ENCODE measurements at places on chromosomes 7 and 10.

- no peak for DNase-seq
Measured at GRCh38 chr10:14844948-14845347, 6.8 kb downstream of the HSPA14 start.

DNA sequence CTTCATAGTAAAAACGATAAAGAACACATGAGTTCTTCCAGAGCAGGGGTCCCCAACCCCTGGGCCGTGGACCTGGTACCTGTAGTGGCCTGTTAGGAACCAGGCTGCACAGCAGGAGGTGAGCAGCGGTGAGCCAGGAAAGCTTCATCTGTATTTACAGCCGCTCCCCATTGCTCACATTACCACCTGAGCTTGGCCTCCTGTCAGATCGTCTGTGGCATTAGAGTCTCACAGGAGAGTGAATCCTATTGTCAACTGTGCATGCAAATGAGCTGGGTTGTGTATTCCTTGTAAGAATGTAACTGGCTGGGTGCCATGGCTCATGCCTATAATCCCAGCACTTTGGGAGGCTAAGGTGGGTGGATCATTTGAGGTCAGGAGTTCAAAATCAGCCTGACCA, 229.5 kb downstream of the CNTNAP2 start:
- no peak for DNase-seq

- DNase-seq = peak; percentile 11
Measured at GRCh38 chr7:127504715-127505114, 80.7 kb downstream of the GCC1 start.

- no peak for DNase-seq
Measured at GRCh38 chr10:95306318-95306650, 15.5 kb upstream of the PDLIM1 start.

GRCh38 chr7:139725077-139725476, 52.7 kb downstream of the HIPK2 start:
- DNase-seq = no peak

DNA sequence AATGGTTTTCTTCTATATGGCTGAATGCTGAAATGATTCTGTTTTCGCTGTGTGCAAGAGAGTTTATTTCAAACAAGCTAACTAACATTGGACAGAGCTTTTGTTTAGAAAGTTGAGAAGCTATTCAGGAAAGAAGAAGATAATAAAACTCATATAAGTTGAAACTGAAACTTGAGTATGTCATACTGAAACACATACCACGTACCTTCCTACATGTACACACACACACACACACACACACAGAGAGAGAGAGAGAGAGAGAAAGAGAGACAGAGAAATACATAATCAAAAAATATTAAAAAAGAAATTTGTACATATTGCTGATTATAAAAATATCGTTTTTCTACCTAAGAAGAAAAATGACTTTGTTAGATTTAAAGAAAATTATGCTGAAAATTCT, 561.9 kb upstream of the KCND2 start:
- no peak for DNase-seq

DNA sequence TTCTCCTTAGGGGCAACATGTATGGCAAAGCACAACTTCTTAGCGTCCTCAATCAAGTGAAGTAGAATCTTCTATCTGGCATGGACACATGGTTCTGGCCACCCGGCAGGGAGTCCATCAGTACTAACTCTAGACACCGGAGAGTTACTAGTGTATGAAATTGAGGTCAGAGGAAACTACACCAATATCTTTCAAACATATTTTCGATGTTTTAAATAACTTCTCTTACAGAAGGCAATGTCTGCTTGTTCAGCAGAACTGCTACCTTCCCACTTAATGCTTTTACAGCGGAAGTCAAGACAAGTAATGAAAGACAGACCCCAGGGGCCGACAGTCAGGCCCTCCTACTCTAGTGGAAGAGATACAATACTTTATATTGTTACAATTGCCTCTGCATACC, 89.9 kb downstream of the RNF216 start:
- DNase-seq = no peak

GRCh38 chr10:17454161-17455014, at the start of gene ST8SIA6:
Gene ST8SIA6, minus strand, starts transcription at chr10:17454595. Its CDS starts 340 bp downstream, at chr10:17454255.
- peak; percentile 48 for DNase-seq

GRCh38 chr10:30562787-30563186, 66.8 kb downstream of the LYZL2 start:
- DNase-seq = no peak

DNA sequence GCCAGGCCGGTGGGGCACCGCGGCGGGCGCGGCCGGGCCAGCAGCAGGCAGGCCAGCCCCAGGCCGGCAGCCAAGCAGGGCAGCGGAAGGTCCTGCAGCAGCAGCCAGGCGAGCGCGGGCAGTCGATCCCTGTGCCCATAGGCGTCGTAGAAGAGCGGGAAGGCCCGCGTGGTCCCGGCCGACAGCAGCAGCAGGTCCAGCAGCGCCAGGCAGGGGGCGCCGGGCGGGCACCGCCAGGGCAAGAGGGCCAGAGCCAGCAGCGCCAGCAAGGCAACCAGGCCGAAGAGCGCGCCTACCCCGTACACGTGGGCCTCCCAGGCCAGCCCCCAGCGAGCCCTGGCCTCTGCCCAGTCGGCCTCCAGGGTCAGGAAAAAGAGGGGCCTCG, 8.4 kb upstream of the RBM28 start:
- DNase-seq = peak; percentile 12

DNA sequence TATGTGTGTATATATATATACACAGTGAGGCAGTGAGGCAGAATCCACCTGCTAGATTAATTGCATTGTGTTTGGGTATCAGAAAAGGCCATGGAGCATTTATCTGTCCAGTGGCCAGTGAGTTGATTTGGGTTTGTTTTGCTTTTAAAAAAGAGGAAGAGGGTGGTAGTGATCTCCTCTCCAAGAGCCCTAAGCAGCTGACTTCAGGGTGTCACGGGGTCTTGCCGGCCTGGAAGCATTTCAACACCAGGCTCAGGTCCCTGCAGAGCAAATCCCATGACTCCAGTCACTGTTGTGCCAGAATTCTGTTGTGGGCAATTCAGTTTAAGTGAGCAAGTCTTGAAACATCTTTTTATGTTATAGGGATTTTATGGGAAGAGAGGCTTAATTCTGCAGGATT, 30.6 kb upstream of the GPNMB start:
- no peak for DNase-seq

DNA sequence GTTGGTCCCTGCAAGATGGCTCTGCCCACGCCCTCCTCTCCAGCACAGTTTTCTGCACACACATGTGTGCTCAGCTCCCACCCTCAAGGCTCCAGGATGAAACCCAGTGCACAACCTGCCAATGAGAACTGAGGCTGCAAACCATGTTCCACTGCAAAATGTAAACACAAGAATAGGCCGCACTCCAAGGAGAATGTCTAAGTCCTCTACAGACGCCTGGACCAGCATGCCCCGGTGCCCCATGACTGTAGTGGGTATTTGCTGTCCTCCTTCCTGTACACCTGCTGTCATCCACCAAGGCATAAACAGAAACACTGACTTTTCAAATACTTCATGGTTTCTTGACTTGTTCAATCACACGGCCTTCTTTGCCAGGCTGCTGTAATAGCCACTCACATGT, 72.6 kb downstream of the COBL start:
- no peak for DNase-seq

DNA sequence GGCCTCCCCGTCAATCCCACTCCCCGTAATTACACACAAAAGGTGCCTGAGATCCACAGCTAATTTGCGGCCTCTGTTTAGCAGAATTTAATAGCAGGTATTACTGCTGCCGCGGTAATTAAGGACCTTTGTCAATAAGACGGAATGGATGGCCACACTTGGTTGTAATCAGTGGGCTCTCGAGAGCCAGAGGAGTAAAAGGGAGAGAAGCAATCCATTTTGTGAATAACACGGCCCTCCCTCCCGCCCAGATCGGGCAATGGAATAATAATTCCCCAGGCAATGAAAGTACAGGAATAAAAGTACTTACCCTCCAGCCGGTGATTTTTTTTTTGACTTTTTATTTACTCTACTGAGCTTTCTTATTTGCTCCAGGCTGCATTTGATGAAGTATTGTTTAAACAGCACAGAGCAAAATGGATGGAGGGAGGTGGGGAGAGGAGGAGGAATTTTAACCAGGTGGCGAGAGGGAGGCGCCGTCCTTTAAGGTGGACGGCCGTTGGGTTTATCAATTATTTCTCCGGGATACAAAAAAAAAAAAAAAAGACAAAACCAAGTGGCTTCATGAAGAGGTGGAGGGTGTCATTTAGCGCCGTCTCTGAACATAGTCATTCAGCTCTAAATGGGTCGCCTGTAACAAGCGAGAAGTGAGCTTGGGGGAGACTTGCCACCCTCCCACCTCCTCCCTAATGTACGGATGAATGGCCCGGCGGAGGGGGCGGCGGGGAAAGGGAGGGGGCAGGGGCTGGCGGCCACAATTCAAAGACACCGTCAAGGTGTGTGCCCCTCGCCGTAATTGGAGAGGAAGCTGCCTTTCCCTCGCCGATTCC, 120.3 kb downstream of the BUB3 start:
- DNase-seq = no peak

DNA sequence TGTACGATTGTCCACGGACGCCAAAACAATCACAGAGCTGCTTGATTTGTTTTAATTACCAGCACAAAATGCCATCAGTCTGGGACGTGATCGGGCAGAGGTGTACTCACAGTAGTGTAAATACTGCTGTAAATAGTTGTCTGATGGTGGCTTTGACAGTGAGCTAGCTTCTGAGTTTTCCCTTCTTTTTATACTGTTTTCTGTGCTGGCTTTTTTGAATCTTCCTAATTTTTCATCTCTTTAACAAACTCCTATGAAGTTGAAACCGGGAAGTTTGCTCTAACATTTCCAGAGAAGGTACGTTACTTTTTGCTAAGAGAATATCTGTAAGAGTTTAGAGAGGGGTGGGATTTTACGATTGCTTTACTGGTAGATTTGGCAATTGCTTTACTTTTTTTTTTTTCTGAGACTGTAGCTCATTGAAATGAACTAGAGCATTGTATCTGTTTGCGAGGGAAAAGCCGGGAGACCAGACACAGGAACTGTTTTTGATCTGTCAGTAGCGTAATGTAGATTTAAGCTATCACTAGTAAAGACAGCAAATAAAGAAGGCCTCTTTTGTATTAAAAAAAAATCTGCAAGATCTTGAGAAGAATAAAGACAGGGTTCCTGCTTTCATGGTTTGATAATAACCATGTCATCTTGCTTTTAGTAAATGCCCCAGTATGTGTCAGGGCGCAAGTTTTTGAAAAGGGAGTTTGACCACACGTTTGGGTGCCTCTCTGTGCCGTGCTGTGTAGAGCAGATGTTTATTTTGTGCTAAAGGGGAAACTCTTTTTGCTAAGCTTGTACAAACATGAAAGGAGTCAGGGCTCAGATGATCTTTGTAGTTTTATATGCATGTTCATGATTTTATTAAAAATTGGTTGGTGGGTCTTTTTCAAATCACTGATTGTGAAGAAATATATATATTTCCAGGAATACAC, 712 bp downstream of the FOXP2 start:
- DNase-seq = no peak

- DNase-seq = no peak
Measured at GRCh38 chr7:130942211-130942964, 208.4 kb upstream of the KLF14 start.

DNA sequence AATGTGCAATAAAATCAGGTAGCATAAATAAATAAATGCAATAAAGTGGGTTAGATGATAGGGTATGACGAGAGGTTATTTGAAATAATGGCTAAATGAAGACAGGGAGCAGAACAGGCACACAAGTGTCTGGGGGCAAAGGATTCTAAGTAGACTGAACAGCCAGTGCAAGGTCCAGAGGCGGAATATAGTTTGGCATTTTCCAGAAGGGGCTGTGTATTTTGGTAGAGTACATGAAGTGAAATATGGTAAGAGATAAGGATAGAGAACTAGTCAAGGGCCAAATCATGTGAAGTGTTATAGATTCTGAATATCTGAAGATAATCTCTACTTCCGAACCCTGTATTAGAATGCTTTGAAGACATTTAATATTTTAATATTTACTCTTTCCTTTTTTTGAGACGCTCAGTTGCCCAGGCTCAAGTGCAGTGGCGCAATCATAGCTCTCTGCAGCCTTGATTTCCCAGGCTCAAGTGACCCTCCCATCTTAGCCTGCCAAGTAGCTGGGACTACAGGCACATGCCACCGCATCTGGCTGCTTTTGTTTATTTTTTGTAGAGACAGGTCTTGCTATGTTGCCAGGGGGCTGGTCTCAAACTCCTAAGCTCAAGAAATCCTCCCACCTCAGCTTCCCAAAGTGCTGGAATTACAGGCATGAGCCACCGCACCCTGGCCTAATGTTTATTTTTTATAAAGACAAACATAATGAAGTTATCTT, 44.4 kb upstream of the CD36 start:
- DNase-seq = no peak

DNA sequence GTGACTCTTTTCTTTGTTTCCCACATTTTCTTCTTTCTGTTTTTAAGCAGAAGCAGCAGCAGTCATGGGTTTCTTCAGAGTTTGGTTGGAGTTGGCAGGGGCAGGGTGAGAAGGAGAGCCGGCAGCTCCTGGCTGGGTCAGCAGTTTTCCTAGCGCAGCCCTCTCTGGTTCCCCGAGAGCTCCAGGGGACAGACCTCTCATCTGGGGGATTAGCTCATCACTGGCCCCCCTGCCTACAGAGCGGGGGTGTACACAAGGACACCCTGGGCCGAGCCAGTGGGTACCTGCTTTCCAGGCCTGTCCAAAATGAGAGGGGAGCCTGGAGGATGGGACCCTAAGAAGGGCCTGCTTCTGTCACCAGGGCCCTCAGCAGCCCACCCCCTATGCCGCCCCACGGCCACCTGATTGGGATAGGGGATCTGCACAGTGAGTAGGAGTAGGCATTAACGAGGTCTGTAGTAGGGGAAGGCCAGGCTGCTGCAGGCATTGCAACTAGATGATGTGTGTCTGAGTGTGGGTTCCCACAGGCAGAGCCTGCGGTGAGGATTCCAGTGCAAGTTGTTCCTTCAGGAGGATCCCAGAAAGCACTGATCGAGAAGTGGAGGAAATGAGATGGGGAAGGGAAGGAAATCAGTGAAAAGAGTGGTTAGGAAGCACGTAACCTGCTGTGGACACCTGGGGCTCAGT, 122.9 kb upstream of the PPIF start:
- DNase-seq = no peak

DNA sequence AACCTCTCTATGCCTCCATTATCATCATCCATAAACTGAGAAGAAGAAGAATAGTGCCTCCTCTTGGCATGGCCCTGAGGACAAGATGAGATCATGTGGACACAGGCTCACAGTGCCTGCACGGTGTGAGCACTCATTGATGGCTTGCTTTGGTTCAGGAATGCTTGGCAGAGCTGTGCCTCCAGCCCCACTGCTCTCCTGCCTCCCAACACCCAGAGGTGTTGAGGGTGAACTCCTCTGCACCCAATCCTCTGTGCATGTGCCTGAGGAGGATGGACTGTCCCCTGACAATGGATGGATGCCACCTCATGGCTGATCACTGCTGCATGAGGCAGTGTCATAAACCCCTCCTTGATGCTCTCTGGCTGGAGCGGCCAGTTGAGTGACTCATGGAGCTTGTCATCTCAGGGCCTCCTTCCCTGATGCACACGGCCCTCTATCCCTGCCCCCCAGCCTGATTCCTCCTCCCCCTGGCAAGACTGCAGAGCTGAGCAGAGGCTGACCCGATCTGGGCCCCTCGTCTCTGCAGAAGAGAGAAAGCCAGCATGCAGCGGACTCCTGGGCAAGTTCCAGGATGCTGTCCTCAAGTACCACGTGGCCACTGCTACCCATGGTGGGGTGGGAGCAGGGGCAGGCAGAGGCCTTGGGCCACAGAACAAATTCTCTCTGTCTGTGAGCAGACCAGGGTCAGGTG, 136.3 kb downstream of the KCNMA1 start:
- DNase-seq = no peak

GRCh38 chr10:4427532-4427931, 398.5 kb upstream of the AKR1E2 start:
- DNase-seq = no peak
